ENCODE measurements at places on chromosomes 11 and 22.

GRCh38 chr11:83836065-83836464, 549.9 kb upstream of the CCDC90B start:
- DNase-seq: no peak

DNA sequence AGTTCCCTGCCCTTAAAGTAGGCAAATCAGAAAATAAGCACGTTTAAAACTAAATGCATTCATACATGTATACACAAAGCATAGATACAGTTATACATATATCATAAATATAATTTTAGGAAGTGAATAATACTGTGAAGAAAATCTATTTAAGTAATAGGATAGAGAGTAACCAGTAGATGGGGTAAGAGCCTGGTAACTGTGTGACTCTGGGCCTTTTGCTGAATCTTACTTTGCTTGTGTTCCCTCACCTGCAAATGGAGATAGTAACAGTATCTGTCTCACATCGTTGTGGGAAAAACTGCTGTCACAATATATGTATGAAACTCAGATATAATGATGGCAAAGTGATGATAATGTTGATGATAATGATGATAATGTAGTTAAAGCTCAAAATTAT, 29.9 kb downstream of the MS4A2 start:
- no peak for DNase-seq

- DNase-seq: no peak
Observed at GRCh38 chr11:80240245-80240644, 799.4 kb upstream of the TENM4 start.

- DNase-seq: no peak
Observed at GRCh38 chr22:50151571-50152537, 18.7 kb upstream of the PANX2 start.

- DNase-seq: peak; percentile 81
Observed at GRCh38 chr11:1153951-1154493, 3.7 kb upstream of the MUC5AC start.

DNA sequence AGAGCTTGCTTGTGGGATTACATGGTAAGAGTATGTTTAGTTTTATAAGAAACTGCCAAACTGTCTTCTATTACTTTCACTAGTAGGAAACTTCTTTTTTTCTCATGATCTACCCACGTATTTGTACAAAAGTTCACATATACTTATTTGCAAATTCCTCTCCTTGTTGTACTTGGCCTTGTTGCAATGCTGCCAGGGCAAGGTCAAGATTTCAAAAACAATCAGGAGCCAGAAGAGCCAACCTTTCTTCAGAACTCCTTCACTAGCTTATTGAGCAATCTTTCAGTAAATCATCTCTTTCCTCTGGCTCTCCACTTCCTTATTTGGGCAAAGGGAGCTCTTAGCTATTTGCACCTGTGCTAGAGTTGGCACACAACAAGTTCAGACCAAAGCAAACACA, 9.7 kb downstream of the SRSF8 start:
- no peak for DNase-seq

GRCh38 chr11:28964811-28965210, 856.6 kb downstream of the METTL15 start:
- DNase-seq: no peak

DNA sequence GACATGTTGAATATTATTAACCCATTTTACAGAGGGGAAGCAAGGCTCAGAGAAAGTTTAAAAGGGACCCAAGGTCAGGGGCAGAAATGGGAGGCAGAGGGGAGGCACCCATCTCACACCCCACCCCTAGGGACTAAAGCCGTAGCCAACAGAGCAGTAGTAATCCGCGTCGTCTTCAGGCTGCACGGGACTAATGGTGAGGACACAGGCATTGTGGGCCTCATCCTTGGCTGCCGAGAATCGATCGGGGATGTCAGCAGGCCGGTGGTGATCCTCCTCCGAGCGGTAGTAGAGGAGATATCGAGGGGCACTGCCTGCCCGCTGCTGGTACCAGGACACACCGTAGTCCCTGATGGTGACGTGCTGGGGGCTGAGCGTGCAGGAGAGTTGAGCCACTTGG, 1.5 kb downstream of the VPREB3 start:
- no peak for DNase-seq

DNA sequence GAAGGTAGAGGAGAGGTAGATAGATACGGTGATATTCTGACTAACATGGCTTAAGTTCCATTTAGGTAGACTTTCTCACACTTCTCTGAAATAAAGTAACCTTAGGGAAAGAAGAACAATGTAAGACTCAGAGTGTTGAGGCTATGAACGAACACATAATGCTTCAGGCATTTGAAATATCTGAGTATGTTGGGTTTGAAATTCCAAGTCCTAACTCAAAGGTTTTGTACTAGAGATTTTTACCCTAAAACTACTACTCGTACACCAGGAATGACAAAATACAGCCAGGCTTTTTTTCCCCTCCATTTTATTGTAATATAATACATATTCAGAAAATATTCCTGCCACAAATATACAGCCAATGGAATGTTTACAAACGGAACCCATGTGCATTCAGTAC, 592.6 kb downstream of the ETS1 start:
- peak; percentile 15 for DNase-seq

GRCh38 chr11:120054016-120054752, 83.7 kb downstream of the TRIM29 start:
- no peak for DNase-seq

DNA sequence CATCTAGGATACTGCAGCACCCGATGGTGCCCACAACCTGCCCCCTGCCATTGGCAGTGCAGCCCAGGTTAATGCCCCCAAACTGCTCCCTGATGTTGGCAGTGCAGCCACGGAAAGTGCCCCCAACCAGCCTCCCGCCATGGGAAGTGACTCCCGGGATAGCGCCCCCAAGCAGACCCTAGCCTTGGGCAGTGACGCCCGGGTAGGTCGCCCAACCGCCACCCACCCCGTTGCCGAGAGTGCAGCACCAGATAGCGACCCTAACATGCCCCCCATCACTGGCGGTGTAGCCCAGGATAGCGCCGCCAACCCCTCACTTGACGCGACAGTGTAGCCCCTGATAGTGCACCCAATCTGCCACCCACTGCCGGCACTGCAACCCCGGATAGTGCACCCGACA, 38.5 kb downstream of the C22orf42 start:
- no peak for DNase-seq

DNA sequence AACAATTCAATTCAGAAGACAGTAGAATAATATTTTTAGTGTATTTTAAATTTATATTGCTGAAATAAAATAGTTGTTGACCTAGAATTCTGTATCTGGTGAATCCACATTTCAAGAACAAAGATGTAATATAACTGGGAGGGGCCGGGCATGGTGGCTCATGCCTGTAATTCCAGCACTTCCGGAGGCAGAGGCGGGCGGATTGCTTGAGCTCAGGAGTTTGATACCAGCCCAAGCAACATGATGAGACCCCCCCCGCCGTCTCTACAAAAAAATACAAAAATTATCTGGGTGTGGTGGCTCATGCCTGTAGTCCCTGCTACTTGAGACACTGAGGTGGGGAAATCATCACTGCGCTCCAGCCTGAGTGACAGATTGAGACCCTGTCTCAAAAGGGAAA, 72.6 kb downstream of the CD82 start:
- no peak for DNase-seq

GRCh38 chr11:134950692-134951304, 538.8 kb upstream of the B3GAT1 start:
- DNase-seq: no peak

DNA sequence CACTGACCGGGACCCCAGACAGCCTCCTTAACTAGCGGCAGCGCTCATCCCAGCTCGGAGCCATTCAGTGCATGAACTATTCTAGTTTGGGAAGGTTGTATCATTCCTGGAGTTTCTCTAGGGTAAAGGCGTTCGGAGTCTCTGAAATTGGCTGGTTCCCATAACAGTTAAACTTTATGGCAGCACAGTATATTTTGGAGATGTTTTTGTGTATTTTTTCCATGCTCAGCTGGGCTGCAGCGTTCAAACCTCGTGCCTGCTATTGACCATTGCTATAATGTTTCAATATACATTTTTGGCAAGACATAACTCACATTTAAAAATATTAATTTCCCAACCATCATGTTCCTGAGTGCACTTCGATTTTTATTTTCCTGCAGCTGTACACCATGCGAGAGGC, 169.7 kb downstream of the ST3GAL4 start:
- DNase-seq: no peak

GRCh38 chr11:29063630-29064361, 953.0 kb downstream of the KCNA4 start:
- peak; percentile 33 for DNase-seq

- peak; percentile 20 for DNase-seq
Observed at GRCh38 chr11:6992026-6992425, 28.1 kb downstream of the ZNF214 start.

DNA sequence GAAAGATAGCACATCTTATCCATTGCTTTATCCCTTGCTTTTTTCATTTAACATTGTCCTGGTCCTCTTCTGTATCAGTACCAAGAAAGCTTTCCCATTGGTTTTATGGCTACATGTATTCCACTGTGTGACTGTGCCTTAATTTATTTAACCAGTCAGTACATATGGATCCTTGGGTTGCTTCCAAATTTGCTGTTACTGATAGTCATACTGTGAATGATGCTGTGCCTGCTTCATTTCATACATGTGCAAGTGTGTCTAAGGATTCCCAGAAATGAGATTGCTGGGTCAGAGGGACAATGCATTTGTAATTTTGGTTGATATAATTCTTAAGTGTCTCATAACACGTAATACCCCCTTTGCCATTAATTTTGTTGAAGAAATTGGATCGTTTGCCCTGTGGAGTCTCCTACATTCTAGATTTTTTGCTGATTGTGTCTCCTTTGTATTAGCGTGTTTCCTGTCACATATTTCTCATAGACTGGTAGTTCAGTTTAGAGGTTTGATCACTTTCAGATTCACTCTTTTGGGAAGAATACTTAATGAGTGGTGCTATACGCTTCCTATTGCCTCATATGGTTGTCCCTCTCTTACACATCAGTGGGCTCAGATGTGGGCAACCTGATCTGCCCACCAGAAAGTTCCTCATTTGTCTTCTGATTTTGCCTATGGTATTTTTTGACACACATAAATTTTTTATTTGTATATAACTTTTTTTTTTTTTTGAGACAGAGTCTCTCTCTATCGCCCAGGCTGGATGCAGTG, 35.3 kb downstream of the MYBPC3 start:
- no peak for DNase-seq

- DNase-seq: no peak
Observed at GRCh38 chr11:124865902-124866851, 945 bp downstream of the ROBO3 start.

GRCh38 chr22:34841331-34841771, 224.6 kb upstream of the ISX start:
- no peak for DNase-seq

DNA sequence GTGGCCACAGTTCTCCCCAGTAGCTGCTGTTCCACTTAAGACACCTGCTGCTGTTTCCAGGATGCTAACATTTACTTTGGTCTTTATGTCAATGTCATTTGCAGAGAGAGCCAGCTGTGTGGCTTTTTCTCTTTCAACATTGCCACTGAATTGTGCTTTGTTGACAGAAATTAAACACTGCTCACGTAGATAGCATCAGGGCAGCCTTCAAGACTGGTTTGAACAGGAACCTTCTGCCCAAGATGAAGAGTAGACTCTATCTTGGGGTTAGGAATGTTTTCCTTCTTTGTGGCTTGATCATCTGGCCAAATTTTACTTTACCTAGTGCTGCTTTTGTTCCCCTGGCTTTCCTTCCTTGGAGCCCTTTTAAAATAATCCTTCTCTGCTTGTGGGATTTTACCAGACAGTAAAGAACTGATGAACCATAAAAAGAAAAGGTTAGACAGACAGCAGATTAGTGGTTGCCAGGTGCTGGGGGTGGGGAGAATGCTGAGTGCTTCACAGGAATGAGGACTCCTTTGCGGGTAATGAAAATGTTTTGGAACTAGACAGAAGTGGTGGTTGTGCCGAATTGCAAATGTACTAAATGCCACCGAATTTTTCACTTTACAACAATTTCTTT, 22.7 kb upstream of the XBP1 start:
- DNase-seq: no peak

- no peak for DNase-seq
Observed at GRCh38 chr22:42883121-42883520, 26.0 kb upstream of the ARFGAP3 start.

DNA sequence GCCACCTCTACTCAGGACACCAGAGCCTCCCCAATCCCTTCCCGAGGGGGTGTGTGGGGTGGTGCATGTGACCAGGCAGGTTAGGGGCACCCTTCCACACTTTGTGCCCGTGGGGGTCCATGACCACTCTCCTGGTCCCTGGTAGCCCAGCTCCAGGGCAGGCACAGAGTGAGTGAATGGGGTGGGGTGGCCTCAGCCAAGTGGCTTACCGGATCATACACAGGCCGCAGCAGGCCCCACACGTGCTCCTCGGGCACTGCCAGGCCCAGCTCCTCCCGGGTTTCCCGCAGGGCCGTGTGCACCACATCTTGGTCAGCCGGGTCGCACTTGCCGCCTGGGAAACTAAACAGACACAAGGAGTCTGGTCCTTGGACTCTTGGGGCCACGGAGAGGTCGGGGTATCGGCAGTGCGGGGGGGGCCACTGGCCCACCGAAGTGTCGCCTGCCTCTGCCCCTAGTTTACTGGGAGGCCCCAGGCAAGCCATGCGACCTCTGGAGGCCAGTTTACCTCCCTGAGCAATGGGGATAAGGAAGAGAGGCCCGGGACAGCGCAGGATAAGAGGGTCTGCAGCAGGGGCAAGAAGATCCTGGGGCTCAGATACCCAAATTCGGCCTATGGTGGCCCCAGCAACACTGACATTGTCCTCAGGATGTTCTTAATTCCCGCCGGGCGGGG, 889 bp downstream of the NUDT8 start:
- DNase-seq: no peak

DNA sequence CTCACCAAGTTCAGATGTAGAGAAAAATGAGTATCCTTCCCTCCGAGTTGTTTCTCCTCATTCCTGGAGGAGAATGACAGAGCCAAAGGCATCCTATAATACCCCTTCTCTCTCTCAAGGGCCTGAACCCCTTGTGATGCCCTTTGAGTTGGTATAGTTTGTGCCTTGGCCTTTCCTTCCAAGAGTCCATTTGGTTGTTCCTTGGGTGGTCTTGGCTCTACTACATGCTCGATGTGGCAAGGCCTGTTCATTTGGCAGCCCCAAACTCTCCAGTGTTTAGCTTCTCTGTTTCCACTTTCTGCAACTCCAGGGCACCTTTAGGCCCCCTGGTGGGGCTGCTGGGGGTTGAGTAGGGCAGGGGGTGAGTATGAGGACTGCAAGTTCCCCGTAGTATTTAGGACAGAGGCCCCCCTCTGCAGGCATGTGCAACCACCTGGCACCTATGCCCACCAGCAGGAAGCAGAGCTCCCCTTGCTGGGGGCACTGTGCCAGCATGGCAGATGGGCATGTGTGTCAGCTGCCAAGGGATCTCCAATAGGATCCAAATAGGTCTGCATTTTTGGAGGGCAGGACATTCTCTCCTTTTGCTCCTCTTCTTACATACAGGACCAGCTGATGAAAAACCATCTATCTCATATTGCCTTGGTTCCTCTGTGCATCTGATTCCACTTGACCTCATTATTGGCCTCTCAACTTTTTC, 217.2 kb upstream of the CADM1 start:
- DNase-seq: no peak
